Cardiac muscle cell (in vitro differentiated cells and primary cell): ENCODE measurements at places on chromosomes 7 and 10. TPM values are rescaled to one million over a fixed set of nuclear protein-coding genes. Genes with fewer than 3 reads are reported as not detected.

- DNase-seq = no peak
- no peak overlapping the region for H3K4me3 ChIP-seq
- H3K27ac ChIP-seq = no peak overlapping the region
- H3K27me3 ChIP-seq = no peaks in the 10 kb centered on the region
Observed at GRCh38 chr7:106583100-106583499, 77.9 kb downstream of the CCDC71L start.

DNA sequence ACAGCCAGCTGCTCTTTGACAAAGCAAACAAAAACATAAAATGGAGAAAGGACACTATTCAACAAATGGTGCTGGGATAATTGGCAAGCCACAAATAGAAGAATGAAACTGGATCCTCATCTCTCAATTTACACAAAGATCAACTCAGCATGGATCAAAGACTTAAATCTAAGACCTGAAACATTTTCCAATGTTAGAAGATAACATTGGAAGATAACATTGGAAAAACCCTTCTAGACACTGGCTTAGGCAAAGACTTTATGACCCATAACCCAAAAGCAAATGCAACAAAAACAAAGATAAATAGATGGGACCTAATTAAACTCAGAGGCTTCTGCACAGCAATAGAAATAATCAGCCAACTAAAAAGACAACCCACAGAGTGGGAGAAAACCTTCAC, 425.7 kb upstream of the SEMA3D start:
- H3K36me3 ChIP-seq = no peaks in the 10 kb centered on the region
- H3K4me1 ChIP-seq = no peaks in the 10 kb centered on the region
- no peaks in the 10 kb centered on the region for H3K27me3 ChIP-seq
- no peak overlapping the region for H3K4me3 ChIP-seq

GRCh38 chr7:106313456-106313901, 28.7 kb upstream of the NAMPT start:
- no peaks in the 10 kb centered on the region for H3K27me3 ChIP-seq
- H3K4me3 ChIP-seq = no peak overlapping the region
- no peaks in the 10 kb centered on the region for H3K4me1 ChIP-seq
- no peak overlapping the region for H3K27ac ChIP-seq

DNA sequence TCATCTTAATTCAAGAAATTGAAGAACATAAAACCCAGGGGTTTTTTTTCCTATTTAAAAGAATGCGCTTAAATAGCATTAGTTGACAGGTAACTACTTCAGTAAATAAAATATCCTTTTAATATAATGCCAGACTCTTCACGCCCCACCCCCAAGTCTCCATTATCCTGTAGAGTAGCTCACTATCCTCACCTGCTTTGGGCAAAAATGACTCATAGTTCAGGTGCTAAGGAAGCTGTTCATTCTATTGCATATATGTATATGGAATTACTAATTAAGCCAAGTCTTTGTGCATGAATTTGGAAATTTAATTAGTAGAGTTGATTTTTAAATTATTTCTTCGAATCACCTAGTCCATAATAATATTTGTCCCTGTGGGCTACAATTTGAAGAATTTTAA, 656.8 kb upstream of the ANKRD30A start:
- H3K4me3 ChIP-seq = no peak overlapping the region
- H3K36me3 ChIP-seq = no peaks in the 10 kb centered on the region
- H3K4me1 ChIP-seq = no peaks in the 10 kb centered on the region
- no peak for DNase-seq

- H3K27ac ChIP-seq = no peak overlapping the region
- peak; percentile 82 for DNase-seq
- H3K27me3 ChIP-seq = peaks cover 2% of the 10 kb centered on the region
- no peak overlapping the region for H3K4me3 ChIP-seq
- H3K36me3 ChIP-seq = no peaks in the 10 kb centered on the region
Observed at GRCh38 chr10:97072851-97073665, 112.7 kb downstream of the SLIT1 start.

- H3K4me1 ChIP-seq = no peaks in the 10 kb centered on the region
- no peak for DNase-seq
- H3K36me3 ChIP-seq = no peaks in the 10 kb centered on the region
Observed at GRCh38 chr7:22426463-22427094, 69.6 kb upstream of the RAPGEF5 start.

- H3K27me3 ChIP-seq = no peaks in the 10 kb centered on the region
- H3K4me1 ChIP-seq = peaks cover 38% of the 10 kb centered on the region
- no peak overlapping the region for H3K4me3 ChIP-seq
- no peak for DNase-seq
- H3K36me3 ChIP-seq = no peaks in the 10 kb centered on the region
- H3K27ac ChIP-seq = no peak overlapping the region
Observed at GRCh38 chr7:105643851-105644250, 62.6 kb upstream of the EFCAB10 start.

GRCh38 chr10:6607182-6607581, 27.1 kb upstream of the PRKCQ start:
- H3K27me3 ChIP-seq = no peaks in the 10 kb centered on the region
- no peaks in the 10 kb centered on the region for H3K36me3 ChIP-seq
- no peaks in the 10 kb centered on the region for H3K4me1 ChIP-seq
- no peak overlapping the region for H3K27ac ChIP-seq
- no peak overlapping the region for H3K4me3 ChIP-seq
- no peak for DNase-seq

Gene NXPH1
- total RNA-seq = 0.95 and 2.2 TPM in 2 replicates

DNA sequence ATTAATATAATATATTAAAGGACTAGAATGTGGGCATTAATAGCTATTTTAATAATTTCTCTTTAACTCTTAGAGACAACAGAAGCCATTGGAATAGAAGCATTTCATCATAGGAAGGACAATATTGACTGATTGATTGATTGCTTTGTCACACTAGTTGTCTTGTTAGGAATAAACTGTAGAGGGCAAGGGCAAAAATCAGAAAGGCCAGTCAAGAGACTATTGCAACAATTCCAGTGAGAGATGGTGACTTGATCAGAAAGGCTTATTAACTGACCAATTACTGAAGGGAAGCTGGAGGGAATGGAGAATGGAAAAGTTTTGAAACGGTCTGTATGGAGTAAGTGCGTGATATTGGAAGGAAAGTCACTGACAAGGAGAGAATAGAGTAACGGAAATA, 87.3 kb downstream of the RUNDC3B start:
- H3K36me3 ChIP-seq = no peaks in the 10 kb centered on the region
- H3K4me1 ChIP-seq = no peaks in the 10 kb centered on the region
- no peak for DNase-seq
- no peak overlapping the region for H3K27ac ChIP-seq

DNA sequence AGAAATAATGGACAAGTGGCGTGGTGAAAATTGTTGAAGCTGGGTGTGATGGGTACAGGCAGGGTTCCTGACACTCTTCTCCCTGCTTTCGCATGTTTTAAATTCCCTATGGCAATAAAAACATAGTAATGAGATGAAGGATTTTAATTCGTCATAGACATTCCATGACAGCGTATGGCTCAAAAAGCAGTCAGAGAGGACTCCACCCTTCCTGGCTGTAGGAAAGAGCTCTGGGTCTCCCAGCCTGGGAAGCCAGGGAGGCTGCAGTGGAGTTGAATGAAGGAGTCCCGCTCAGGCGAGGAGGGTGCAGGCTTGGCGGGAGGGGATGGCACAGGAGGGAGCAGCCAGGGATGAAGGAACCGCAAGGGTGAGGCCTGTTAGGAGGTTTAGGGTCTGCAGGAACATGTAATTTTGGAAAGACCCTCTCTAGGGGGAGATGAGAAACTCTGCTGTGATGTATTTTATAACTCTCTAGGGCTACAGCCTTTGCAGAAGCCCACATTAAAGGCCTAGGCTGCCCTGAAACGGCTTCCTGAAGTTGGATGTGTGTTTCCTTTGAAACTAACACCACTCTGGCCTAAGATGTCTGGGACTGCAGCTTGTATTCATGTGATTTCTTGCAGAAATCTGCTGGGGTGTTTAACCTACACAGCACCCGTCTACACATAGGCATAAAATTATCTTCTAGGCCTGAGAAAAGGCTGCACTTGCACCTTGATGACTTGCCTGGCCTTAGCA, 7.6 kb upstream of the LARP4B start:
- no peak overlapping the region for H3K27ac ChIP-seq
- no peak overlapping the region for H3K4me3 ChIP-seq
- no peaks in the 10 kb centered on the region for H3K27me3 ChIP-seq
- no peak for DNase-seq

DNA sequence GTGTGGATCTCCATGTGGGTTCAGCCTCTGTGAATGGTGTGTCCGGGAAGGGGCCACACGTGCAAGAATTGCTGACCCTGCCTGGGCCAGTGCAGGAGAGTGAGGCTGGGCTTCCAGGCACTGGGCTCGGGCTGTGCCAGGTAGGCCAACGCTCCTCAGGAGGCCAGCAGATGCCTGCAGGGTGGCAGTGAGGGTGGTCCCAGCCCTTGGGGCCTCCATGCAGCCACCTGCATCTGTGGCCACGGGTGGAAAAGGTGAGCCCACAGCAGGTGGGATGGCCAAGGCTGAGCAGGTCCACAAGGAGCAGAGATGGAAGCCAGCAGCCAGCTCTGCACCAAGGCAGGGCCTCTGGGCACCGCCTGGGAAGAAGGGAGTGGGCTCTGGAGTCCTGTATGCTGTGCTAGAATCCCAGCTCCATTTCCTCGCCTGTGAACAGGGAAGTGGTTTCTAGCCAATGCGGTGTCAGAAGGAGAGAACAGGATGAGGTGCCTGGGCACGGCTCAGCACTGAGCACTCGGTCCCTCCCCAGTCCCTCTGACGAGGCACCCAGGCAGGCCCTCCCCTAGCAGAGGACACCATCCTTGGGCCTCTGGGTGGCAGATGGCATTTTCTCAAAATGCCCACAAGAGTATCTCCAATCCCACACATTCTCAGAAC, 31.1 kb upstream of the RET start:
- H3K4me3 ChIP-seq = no peak overlapping the region
- H3K4me1 ChIP-seq = no peaks in the 10 kb centered on the region
- H3K27me3 ChIP-seq = no peaks in the 10 kb centered on the region
